ENCODE measurements at places on chromosomes 12 and 14.

GRCh38 chr14:78005325-78005724 lies 164.8 kb upstream of the NRXN3 start:
- no peak for DNase-seq

GRCh38 chr12:44837114-44837755 lies 38.9 kb downstream of the NELL2 start:
- DNase-seq, result no peak

DNA sequence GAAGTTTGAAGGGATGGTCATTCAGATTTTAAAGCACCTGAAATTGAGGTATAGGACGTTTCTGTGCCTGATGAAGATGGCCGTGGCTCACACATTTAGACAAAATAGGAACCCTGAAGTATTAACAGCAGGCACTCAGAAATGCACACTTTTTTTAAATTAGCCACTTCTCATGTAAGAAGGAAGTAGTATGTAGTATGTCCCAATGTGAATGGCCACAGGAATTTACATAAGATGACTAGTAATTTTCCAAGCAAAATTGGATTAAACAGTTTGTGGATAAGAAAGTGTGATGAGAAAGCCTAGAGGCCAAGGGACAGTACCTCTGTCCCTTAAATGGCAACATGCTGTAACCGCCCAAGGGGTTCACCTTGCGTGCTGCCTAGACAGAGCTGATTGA lies 1.8 kb upstream of the MIS18BP1 start:
- no peak for DNase-seq

- DNase-seq, result no peak
Measured at GRCh38 chr12:11785712-11786111, 136.2 kb downstream of the ETV6 start.

DNA sequence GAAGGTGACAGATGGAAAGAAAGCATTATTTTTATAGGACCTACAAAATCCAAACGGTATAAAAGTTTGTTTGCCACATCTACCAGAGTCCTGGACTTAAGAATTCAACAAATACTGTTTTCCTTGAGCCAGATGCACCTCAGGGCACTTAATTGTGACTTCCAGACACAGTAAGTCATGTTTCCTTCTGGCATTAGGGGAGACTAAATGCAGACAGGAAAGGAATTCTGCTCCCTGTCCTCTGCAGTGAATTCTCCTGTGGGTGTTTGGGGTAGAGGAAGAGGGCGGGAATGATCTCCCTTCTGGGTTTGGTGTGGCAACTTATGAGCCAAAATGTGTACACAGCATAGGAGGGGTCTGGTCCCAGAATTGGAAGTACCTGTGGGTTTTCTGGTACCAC lies 93.9 kb upstream of the ZDHHC17 start:
- DNase-seq, result no peak

GRCh38 chr12:89319122-89319521 lies 33.2 kb downstream of the DUSP6 start:
- DNase-seq, result no peak

DNA sequence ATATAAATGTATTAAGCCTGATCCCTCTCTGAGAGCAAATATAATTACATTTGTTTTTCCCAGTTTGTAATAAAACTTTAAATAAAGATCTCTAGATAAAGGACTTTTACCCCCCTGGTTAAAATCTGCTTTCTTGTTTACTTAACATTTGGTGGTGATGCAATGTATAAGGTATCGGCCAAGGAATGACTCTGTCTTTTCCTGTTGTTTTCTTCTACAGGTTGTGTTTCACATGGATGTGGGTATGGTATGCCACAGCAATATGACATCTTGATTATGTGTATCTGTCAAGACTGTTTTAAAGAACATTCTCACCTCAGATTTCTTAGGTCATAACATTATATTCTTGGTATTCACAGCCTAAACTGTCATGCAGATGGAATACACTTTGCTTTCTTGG lies 210.6 kb upstream of the NOVA1 start:
- DNase-seq, result no peak

- DNase-seq, result no peak
Measured at GRCh38 chr14:98162856-98163805, 1108.9 kb downstream of the BCL11B start.

DNA sequence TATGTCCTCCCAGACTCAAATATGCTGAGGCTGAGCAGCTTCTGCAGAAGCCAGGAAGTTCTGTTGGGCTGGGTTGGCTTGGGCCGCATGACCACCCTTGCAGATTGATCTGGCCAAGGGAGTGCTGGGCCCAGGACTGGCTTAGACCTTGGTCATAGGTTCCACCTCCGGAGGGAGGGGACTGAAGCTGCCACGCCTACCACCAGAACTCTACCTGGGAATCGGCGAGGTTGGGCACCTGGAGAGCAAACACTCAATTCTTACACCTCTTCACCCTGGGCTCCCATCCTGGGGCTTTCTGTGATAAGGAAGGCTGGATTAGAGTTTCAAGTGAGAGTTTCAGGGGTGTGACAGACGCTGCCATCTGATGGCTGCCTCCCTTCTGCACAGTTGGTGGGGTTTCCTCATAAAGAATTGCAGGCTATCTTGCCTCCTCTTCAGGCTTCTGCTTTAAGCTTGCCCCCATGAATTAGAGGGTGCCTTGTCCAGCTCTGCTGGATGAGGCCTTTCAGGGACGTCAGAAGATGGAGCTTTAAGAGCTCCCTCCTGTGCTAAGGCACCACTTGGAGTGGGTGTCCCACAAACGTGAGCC lies 5.8 kb downstream of the SLC24A4 start:
- no peak for DNase-seq

GRCh38 chr12:126512916-126513913 lies 1448.0 kb downstream of the AACS start:
- DNase-seq, result no peak

DNA sequence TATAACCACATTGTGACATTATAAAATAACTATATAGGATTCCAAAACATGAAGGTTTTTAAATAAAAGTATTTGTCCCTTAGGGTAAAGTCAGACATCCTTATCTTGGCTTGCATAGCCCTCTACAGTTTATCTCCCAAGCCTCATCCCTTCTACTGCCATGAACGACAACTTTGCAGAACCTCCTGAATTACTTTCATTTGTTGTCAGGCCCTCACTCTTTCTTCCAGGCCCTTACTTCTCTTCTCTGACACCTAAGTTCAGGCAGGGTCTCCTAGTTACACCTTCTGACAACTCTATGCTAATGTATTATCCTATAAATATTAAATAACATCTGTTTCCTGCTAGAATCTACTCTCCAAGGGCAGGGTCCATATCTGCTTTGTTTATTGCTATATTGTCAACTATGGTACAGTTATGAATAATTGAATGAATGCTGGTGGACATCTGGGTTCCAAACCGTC lies 115.7 kb upstream of the MDM1 start:
- no peak for DNase-seq

DNA sequence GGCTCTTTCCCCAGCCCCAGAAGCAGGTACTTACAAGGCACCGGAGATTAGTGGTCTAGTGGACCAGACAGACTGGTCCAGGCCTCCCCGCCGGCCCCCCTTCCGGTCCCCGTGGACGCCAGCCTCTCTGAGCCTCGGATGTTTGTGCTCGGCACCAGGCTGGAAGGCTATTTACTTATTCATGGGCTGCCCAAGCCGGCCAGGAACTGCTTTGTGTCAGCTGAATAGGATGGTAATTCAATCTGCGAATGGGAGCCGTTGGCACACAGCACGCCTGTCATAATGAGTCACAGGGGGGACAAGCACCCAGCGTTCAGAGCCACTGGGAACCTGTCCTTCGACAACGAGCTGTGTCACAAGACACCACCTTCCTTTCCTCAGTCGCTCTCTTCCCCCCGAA lies 82.3 kb downstream of the RIMBP2 start:
- DNase-seq, result no peak

GRCh38 chr12:98374007-98374406 lies 141.4 kb upstream of the TMPO start:
- DNase-seq, result no peak

GRCh38 chr14:90658541-90658967 lies 157.7 kb downstream of the TTC7B start:
- DNase-seq, result no peak

DNA sequence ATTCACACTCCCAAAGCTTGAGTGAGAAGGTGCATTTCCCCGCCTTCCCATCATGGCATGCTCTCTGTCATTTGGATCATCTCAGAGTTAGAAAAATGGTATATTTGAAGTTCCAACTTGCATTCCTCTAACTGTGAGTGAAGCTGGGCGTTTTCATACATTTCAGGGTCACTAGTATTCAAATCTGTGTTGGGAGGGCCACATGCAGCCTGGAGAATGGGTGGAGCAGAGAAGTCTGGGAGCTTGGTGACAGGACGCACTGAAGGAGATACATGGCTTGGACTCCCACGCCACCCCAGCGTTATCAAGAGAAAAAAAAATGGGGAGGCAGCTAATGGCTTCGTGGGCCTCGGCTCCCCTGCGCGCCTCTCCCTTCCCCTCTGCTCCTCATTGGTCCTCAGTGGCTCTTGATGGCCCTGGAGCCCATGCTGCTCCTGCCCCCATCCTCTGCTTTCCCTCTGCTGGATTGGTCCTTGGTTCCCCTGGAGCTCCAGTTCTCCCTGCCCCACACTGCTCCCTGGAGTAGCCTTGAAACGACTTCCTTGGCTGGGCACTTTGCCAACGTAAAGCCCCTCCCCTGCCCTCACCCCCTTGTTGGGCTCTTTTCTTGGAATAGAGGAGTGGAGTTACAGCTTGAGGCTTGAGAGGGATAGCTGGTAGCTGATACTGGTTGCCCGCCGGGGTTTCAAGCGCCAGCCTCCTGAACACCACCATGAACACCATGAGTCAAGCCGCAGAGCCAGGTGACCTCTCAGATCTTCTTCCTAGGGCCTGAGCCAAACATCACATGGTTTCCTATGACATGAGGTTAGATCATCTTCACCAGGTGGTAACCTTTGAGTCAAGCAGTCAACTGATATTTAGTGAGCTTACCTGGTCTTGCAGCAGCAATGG lies 139.6 kb downstream of the PRKCH start:
- no peak for DNase-seq

DNA sequence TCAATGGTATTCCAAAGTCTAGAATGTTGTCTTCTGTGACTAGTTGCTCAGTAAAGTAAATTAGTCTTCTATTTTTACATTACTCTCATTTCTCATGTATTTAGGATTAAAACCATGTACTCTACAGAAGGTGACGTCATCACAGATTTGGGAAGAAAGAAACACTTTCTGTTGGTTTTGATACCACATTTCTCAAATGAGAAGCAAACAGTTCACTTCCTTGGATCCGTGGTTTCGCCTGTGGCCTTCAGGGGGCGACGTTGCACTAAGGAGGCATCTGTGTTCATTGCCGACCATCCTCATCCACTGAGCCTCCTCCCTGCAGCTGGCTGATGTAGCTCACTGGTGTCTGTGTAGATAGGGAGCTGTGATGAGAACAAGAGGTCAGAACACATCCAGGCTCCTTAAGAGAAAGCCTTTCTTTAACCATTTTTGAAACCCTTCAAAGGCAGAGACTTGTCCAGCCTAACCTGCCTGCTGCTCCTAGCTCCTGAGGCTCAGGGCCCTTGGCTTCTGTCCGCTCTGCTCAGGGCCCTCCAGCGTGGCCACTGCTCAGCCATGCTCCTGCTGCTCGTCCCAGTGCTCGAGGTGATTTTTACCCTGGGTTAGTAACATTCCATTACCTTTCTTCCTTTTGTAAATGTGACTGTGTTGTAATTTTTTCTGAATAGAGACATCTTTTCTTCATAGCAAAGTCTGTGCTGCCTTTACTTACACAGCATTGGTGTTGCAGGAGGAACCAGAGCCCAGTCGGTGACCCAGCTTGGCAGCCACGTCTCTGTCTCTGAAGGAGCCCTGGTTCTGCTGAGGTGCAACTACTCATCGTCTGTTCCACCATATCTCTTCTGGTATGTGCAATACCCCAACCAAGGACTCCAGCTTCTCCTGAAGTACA lies 220.6 kb upstream of the OR4E1 start:
- DNase-seq, result peak; percentile 16

GRCh38 chr14:51616724-51617409 lies 34.8 kb upstream of the FRMD6 start:
- no peak for DNase-seq

GRCh38 chr14:72457641-72458040 lies 436.3 kb downstream of the DPF3 start:
- no peak for DNase-seq

DNA sequence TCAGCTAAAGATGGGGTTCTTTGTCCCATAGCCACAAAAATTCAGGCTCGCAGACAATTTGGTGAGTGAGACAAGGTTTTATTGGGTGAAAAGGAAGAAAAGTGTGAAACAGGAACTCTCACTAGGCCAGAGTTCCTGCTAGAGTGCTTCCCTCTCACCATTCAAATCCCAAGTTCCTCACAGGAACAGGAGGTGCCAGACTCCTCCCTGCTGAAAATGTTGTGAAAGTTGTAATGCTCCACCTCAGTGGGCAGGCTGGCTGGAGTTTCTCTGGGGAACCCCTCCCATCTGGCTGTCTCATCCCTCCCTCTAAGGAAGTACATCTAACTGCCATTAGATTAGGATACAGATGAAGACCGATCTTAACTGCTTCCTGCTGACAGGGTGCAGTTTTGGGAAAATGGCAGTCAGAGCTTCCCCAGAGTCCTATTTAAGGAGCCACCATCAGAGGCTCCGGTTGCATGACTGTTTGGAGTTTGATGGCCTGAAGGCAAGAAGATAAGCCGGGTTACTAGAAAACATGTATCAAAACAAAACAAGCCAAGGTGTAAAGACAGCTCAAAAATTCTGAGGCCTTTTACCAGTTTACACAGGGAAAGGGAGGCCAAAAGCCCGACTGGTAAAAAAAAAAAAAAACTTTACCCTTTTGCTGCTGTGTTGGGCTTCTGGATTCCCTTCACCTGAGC lies 127.6 kb downstream of the FSCB start:
- no peak for DNase-seq

- DNase-seq, result no peak
Measured at GRCh38 chr14:60641742-60642269, 7.5 kb downstream of the SIX1 start.

- DNase-seq, result no peak
Measured at GRCh38 chr12:89514751-89515150, 9.8 kb downstream of the GALNT4 start.

DNA sequence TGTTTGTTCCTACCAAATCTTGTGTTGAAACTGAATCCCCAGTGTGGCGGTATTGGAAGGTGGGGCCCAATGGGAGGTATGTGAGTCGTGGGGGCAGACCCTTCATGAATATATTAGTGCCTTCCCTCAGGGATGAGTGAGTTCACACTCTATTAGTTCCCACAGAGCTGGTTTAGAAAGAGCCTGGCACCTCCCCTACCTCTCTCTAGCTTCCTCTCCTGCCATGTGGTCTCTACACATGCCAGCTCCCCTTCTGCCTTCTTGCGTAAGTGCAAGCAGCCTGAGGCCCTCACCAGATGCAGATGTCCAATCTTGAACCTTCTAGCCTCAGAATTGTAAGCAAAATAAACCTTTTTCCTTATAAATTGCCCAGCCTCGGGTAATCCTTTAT lies 105.8 kb downstream of the SPTSSA start:
- DNase-seq, result no peak
